AML-193 (cell line): ENCODE measurements at places on chromosomes 2 and 18.

- peak; percentile 64 for DNase-seq
Measured at GRCh38 chr2:162113776-162114168, 38.3 kb downstream of the GCG start.

- no peak for DNase-seq
Measured at GRCh38 chr2:1153920-1154319, 203.3 kb downstream of the SNTG2 start.

DNA sequence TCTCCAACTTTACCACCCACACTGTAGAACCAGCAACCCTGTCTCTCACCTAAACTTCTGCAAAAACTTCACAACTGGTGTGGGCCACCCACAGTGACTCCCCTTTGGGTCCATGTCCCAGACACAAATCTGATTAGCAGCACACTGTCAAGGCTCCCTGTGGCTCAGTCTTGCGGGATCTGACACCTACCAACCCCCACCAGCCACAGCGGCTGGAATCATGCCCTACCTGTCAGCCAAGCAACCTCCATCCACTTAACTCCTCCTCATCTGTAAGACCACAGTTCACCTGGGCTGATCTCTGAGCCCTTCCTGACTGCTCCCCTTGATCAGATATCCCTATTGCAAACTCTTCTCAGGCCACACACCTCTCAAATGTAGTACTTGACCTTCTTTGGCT, 14.6 kb downstream of the TCF4 start:
- DNase-seq = no peak

- DNase-seq = no peak
Measured at GRCh38 chr2:134508391-134508790, 210.4 kb downstream of the TMEM163 start.

DNA sequence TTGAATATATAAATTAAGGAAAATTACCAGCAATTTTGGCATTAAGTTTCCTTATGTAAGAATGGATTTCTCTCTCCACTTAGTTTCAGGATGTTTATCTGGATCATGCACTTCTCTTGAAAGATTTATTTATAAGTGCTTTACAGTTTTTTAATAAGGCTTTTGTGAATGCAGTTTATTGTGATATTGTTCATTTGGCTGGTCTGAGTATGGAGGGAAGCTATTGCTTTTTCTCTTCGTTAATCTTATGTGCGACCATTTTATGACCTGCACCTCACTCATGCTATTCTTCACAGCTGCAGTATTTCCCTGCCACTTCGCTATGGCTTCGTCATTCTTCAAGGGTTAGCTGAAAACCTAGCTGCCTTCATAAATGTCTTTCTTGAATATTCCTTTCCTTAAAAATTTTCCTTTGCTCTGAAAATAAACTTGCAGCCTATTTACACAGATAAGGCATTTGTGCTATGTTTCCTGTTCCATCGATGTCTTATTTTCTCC, 233.4 kb downstream of the SOCS6 start:
- DNase-seq = no peak

DNA sequence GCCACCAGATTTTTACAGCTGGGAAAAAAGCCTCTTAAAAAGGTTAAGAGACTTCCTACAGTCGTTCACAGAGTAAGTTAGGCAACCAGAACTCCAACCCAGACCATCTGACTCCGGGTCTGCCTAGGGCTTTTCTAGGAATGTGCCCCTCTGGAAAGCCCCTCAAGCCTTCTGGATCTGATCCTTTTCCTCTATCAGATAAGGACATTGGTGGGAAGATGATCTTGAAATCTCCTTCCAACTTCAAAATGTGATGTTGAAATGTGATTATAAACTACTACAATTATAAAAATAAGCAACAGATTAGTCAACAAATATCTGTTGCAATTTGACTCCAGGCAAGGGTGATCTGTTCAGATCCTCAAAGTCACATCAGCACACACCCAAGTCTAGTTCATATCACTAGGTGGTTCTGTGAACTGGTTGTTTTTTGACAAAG, 270.4 kb downstream of the ARHGAP15 start:
- DNase-seq = no peak
